ENCODE measurements at places on chromosomes 7 and 10. TPM values are rescaled to one million over a fixed set of nuclear protein-coding genes. Genes with fewer than 3 reads are reported as not detected.

- no peaks in the 10 kb centered on the region for H3K27me3 ChIP-seq
- no peak overlapping the region for H3K27ac ChIP-seq
- no peaks in the 10 kb centered on the region for H3K4me1 ChIP-seq
- no peaks in the 10 kb centered on the region for H3K36me3 ChIP-seq
- H3K4me3 ChIP-seq: no peak overlapping the region
These were observed 838.2 kb upstream of the POM121L12 start for GRCh38 chr7:52197221-52197620.

DNA sequence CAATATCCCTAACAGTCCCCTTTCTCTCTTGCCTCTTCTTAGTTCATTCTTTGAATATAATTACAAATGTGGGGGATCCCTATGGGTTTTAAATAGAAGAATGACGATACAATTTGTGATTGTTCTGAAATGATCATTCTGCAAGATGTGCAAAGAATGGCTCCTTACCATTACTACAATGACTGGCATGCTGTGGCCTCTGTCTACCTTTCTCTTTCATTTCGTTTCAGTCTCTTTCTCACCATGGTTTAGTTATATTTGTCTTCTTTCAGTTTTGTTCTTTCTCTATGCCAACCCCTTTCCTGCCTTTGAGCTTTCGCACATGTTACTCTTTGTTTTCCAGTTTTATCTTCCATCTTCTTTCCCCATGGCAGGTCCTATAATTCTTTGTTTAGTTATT, 176.5 kb downstream of the SUGCT start:
- no peak overlapping the region for H3K27ac ChIP-seq
- H3K36me3 ChIP-seq: no peaks in the 10 kb centered on the region
- no peak overlapping the region for H3K4me3 ChIP-seq
- peak; percentile 6 for DNase-seq
- H3K4me1 ChIP-seq: peaks cover 7% of the 10 kb centered on the region

DNA sequence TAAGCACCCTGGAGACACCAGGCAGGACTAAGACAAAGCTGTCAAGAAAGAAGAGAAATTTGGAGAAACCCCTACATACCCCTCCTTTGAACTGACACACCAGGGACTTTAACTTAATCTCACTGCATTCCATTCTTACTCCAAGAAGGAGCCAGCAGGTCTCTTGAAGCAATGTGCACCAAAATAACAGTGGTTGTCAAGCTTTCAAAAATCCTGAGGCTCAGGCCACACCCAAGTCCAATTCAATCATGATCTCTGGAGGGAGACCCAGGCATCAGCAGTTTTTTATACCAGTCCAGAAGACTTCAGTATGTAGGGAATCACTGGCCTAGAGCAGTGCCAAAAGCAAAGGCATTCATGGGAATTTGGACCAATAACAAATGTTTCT, 6.8 kb downstream of the SLC25A13 start:
- no peaks in the 10 kb centered on the region for H3K27me3 ChIP-seq
- H3K4me3 ChIP-seq: no peak overlapping the region
- no peak for DNase-seq
- H3K27ac ChIP-seq: no peak overlapping the region
- H3K4me1 ChIP-seq: peaks cover 24% of the 10 kb centered on the region

- H3K4me3 ChIP-seq: no peak overlapping the region
- no peaks in the 10 kb centered on the region for H3K27me3 ChIP-seq
- no peaks in the 10 kb centered on the region for H3K4me1 ChIP-seq
- no peaks in the 10 kb centered on the region for H3K36me3 ChIP-seq
- no peak for DNase-seq
- no peak overlapping the region for H3K27ac ChIP-seq
These were observed 182.1 kb upstream of the GALNT17 start for GRCh38 chr7:70949862-70950261.

- peak; percentile 43 for DNase-seq
- no peak overlapping the region for H3K27ac ChIP-seq
- H3K4me1 ChIP-seq: peaks cover 4% of the 10 kb centered on the region
These were observed 50.8 kb downstream of the ZRANB1 start for GRCh38 chr10:124992462-124993344.

GRCh38 chr10:131700032-131700431, 200.8 kb upstream of the PPP2R2D start:
- DNase-seq: no peak
- no peaks in the 10 kb centered on the region for H3K36me3 ChIP-seq
- no peak overlapping the region for H3K27ac ChIP-seq

DNA sequence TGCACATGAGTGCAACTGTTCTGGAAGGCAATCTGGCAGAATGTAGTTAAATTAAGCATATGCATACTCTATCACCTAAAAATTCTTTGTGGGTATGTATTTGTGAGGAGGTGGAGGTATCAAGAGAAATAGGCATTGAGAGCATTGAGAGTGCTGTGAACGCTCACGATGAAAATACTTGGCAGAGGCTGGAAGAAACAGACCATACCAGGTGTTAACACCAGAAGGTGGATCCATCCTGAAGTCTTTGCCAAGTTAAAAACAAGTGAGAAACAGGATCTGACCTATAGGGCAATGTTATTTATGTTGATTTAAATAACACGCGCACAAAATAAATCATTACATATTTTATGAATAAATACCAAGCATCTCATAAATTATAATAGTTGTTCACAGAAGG, 311.6 kb downstream of the PCLO start:
- no peak overlapping the region for H3K27ac ChIP-seq
- no peak for DNase-seq
- H3K4me3 ChIP-seq: no peak overlapping the region
- no peaks in the 10 kb centered on the region for H3K27me3 ChIP-seq
- H3K36me3 ChIP-seq: no peaks in the 10 kb centered on the region
- H3K4me1 ChIP-seq: no peaks in the 10 kb centered on the region

DNA sequence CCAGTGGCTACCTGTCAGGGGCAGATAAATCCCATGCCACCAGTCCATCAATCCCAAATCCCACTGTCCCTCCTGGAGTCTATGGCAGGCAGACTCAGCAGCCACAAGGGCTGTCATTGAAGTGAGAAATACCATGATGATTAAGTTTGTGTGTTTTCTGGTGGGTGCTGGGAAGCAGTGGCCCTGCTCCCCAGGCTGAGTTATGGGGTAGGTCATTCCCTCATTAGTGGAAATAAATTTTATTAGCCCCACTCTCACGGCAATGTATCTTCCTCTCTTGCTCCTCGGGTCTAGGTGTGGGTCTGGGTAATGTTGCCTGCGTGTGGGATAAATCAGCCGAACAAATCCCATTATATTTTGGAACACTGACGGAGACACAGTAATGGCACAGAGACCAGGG, 76.8 kb downstream of the PLXNA4 start:
- H3K27me3 ChIP-seq: no peaks in the 10 kb centered on the region
- no peak overlapping the region for H3K4me3 ChIP-seq
- no peaks in the 10 kb centered on the region for H3K4me1 ChIP-seq
- DNase-seq: no peak

GRCh38 chr10:89159761-89160160, 47.4 kb downstream of the CH25H start:
- H3K36me3 ChIP-seq: peaks cover 3% of the 10 kb centered on the region
- no peak for DNase-seq
- H3K4me3 ChIP-seq: no peak overlapping the region
- peaks cover 25% of the 10 kb centered on the region for H3K4me1 ChIP-seq
- peaks cover 37% of the 10 kb centered on the region for H3K27me3 ChIP-seq
- H3K27ac ChIP-seq: no peak overlapping the region

GRCh38 chr10:92938841-92939240, 90.5 kb downstream of the EXOC6 start:
- H3K36me3 ChIP-seq: peaks cover 5% of the 10 kb centered on the region
- H3K4me1 ChIP-seq: no peaks in the 10 kb centered on the region
- no peak overlapping the region for H3K4me3 ChIP-seq
- DNase-seq: no peak
- no peak overlapping the region for H3K27ac ChIP-seq

DNA sequence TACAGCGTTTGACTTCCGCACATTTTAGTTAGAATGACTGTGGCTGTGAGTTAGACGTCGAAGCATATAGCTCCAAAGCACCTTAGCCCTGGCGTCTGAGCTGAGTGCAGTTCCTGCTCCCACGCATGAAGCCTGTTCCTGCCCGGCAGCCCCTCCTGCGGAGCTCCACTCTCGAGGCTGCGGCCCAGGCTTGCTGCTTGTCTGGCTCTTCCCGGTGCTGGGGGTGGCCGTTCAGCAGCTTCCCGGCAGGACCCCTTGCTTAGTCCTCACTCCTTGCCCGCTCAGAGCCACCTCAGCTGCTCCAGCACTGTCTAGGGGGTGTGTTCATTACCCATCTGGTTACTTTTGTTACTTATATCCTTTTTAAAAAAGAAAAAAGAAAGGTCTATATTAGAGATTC, 88.1 kb upstream of the DNAJB6 start:
- H3K4me1 ChIP-seq: no peaks in the 10 kb centered on the region
- no peaks in the 10 kb centered on the region for H3K27me3 ChIP-seq
- H3K4me3 ChIP-seq: no peak overlapping the region
- no peak overlapping the region for H3K27ac ChIP-seq
- peaks cover 11% of the 10 kb centered on the region for H3K36me3 ChIP-seq

DNA sequence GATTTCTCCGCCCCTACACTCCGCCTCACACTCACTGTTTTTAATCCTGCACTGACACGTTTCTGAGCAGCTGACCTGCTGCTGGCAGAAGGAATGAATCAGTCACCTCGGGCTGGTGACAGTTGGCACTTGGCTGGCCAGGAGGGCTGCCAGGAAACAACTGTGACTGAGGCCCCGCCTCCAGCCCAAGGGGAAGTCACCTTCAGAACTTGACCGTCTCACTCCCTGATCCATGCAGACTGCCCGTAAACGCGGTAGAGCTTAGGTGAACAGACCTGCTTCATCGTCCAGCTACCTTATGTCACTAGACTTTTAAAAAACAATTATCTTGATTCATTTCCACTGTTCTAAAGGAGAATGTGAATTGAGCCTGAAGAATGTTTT, 107.5 kb downstream of the DOCK1 start:
- no peak overlapping the region for H3K27ac ChIP-seq
- no peak for DNase-seq
- H3K36me3 ChIP-seq: no peaks in the 10 kb centered on the region
- H3K27me3 ChIP-seq: no peaks in the 10 kb centered on the region

DNA sequence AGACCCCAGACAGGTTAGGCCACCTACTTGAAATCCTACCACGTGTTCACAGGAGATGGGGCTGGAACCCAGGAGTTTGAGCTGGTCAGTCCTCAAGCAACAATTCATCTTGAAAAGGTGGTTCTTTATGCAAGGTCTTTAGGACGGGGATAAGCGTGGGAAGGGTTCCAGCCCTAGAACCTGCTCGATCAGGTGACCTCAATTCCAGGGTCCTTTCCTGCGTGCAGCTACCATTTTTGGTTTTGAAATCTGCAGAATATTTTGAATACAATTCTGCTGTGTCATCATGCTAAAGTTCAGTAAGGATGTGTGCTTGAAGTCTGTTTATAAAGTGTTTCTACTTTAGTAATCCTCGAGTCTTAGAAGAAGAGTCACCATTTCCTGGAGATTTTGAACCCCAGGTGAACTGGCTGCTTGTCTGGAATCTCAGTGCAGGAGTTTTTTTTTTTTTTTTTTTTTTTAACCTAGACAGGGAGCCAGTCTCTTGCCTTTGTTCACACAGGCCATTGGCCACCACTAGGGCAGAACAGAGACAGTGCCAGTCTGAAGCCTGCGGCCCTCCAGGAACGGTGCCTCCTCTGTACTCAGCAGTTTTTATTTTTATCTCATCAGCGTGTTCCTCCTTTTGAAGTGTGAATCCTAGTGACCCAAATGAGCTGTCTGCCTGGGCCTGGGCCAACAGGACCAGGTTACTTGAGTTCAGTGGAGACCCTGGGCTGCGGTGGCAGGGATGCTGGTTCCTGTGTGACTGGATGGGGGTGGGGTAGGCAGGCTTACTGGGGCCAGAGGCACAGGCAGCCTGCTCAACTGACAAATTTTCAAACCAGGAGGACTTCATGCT, 54.6 kb downstream of the EEPD1 start:
- no peaks in the 10 kb centered on the region for H3K27me3 ChIP-seq
- no peak overlapping the region for H3K4me3 ChIP-seq
- peaks cover 47% of the 10 kb centered on the region for H3K4me1 ChIP-seq
- H3K36me3 ChIP-seq: no peaks in the 10 kb centered on the region
- H3K27ac ChIP-seq: peak overlapping the region; percentile 34

DNA sequence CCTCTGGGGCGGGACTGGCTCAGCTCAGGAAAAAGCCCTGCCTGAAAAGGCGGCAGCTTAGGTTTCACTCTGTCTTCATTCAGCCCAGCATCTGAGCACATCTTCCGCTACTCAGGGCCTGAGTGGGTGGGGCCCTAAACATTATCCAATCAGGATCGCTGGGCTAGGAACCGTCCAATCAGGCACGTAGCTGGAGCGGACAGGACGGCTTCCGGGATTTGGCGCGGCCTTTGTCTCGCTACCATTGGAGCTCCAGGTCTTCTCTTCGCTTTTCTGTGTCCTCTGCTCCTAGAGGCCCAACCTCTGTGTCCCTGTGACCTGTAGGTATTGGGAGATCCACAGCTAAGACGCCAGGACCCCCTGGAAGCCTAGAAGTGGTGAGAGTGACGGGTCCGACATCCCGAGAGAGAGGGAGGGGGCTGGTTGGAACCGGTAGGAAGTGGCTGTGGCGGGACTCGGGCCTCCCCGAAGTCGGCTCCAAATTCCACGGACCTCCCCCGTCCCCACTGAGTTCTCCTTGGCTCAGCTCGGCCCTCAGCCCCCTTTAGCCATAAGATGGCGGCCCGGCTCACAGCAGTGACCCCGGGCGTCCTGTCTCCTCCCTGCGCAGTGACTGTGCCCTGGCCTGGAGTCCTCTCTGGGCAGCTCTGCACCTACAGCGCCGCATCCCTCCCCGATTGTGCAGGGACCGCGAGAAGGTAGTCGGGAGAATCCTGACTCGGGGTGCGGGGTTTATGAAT, 99.1 kb downstream of the ZNF680 start:
- peaks cover 5% of the 10 kb centered on the region for H3K27me3 ChIP-seq
- H3K4me1 ChIP-seq: no peaks in the 10 kb centered on the region
- peak overlapping the region; percentile 54 for H3K4me3 ChIP-seq
- DNase-seq: peak; percentile 68
- no peak overlapping the region for H3K27ac ChIP-seq

GRCh38 chr10:102072673-102073527, 7.8 kb downstream of the HPS6 start:
- no peaks in the 10 kb centered on the region for H3K27me3 ChIP-seq
- no peak overlapping the region for H3K27ac ChIP-seq
- peaks cover 2% of the 10 kb centered on the region for H3K4me1 ChIP-seq

DNA sequence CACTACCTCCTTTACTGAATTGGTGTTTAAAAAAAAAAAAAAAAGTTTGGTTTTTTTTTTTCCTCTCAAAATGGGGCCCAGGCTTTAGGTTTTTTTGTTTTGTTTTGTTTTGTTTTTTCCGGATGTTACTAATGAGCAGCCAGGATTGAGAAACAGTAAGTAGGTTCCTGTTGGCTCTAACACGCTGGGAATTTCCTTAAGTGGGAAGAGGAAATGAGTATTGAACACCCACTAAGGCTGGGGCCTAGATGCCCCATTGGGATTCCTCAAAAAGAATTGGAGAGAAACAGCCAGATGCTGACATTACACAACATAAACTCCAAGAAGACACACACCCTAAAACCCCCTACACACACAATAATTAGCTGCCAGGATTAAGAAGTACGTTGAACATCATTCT, 102.2 kb upstream of the NANOS1 start:
- H3K27ac ChIP-seq: no peak overlapping the region
- H3K27me3 ChIP-seq: peaks cover 7% of the 10 kb centered on the region
- no peak overlapping the region for H3K4me3 ChIP-seq
- H3K36me3 ChIP-seq: peaks cover 2% of the 10 kb centered on the region

Gene TEX47
- total RNA-seq: not detected

Gene SPDYE1
- not detected for total RNA-seq

Gene ASB10
- total RNA-seq: not detected

Gene MYL10
- not detected for total RNA-seq

Gene PARG
- 36.1 TPM for total RNA-seq

Gene NIPSNAP2
- total RNA-seq: 60.5 TPM

Gene PNLIPRP3
- not detected for total RNA-seq

Gene CDK14
- 0.80 TPM for total RNA-seq

Gene CLDN4
- total RNA-seq: 0.12 TPM

Gene KIAA1217
- 0.60 TPM for total RNA-seq

Gene SFTPA2
- total RNA-seq: not detected

Gene TAS2R4
- 0.60 TPM for total RNA-seq

Measured in activated CD4-positive, alpha-beta T cell treated with anti-CD3 and anti-CD28 coated beads for 36 hours (primary cell).